ENCODE measurements at places on chromosomes 16 and 17. TPM values are rescaled to one million over a fixed set of nuclear protein-coding genes. Genes with fewer than 3 reads are reported as not detected.

DNA sequence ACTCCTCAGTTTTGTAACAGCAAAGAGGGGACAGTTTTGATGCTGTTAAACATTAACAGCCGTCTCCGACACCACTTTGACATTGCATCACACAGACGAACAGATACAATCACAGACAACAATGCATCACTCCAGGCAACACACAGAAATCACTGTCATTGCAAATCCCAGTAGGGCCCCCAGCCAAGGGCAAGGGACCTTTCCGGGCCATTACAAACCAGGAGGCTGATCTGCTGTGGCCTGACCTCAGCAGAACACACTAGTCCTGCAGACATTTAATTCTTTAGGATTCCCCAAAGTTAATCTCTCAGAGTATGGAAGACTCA is 136.2 kb upstream of the RCVRN start:
- DNase-seq, result no peak

- DNase-seq, result no peak
Measured at GRCh38 chr16:3655396-3656159, 1.1 kb downstream of the DNASE1 start.

Gene SHISA9
- total RNA-seq, result 0.89 TPM

Gene HS3ST3B1
- total RNA-seq, result 4.0 TPM

DNA sequence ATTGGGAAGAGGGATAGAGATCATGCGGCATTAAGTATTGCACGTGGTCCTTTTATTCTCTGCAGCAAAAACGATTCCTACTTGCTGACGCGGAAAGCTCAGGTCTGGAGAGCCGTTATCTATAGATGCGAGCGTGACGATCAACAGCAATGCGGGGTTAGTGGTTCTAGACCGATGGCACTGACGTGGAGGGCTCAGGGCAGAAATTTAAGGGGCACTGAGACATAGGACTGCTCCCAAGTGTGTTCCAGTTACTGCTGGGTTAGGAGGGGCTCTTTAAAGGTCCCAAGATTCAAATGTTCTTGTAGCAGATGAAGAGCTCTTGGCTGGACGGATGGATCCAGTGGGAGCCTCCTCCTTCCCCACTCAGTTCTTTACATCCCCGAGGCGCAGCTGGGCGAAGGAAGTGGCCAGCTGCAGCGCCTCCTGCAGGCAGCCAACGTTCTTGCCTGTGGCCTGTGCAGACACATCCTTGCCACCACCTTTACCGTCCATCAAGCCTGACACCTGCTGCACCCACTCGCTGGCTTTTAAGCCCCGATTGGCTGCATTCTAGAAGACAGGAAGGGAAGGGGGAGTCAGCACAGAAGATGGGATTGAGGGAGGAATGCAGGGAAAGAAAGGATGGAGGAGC is 732 bp upstream of the EXOSC6 start:
- no peak for DNase-seq

DNA sequence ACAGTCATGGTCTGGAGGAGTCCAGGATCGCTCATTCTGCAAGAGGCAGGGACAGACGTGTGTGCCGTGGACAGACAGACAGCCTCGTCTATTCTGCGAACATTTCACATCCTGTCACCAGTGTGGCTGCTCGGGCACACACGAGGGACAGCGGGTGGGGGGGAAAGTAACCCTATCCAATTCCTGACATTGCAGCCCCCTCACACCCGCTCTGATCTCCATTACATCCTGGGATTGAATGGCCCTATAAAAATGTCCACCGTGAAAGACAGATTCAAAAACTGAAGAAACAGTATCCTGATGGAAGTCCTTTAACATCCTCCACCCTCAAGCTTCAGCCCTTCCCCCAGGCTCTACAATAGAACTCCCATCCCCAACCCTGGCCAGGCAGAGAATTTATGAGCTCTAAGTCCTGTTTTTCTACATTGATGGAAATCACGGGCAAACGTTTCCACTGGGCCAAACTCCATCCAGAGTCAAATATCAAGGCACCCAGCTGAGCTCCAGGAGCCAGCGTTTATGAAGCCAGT is 39.4 kb downstream of the HS3ST3A1 start:
- no peak for DNase-seq

GRCh38 chr17:50866950-50867362 is 802 bp upstream of the TOB1 start:
- peak; percentile 70 for DNase-seq

DNA sequence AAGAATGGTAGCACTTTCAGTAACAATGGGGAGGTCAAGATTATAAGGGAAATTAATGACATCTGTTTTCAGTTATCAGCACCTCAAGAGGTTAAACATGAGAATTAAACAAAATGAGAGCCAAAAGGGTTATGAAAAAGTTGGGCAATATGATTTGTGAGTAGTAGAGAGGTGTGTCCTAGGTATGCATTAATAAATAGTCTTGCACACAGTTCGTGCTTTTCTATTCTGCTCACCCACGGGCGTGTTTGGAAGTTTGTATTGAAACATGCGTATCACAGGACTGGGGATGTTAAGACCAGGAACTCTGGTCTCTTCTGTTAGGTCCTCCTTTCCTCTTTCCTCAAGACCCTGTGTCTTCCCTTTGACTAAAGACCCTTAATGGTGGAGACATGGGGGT is 6.0 kb downstream of the BPTF start:
- no peak for DNase-seq

- DNase-seq, result no peak
Measured at GRCh38 chr17:59839651-59840328, 53.0 kb downstream of the TUBD1 start.

Gene HNF1B
- total RNA-seq, result 142 TPM

DNA sequence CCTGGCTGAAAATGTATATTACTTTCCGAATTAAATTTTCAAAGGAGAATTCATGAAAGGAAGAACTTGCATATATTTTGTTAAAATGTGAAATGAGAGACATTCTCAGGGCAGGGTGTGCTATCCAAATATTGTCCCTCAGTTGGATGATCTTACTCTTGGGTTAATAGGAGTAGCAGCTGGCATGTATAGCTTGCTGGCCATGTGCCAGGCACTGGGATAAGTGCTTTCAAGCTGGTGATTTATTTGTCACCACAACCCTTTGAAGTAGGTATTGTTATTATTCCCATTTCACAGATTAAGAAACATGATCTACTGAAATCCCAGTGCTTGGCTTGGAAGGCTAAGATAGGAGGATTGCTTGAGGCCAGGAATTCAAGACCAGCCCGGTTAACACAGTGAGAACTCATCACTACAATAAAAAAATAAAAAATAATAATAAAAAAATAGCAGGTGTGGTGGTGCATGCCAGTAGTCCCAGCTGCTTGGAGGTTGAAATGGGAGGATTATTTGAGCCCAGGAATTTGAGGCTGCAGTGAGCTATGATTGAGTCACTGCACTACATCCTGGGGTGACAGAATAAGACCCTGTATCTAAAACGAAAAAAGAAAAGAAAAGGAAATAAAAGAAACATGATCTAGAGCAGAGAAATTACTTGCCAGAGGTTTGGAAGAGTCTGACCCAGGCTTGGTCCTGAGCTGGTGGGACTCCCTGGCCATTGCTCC is 11.6 kb upstream of the MPHOSPH6 start:
- DNase-seq, result no peak

DNA sequence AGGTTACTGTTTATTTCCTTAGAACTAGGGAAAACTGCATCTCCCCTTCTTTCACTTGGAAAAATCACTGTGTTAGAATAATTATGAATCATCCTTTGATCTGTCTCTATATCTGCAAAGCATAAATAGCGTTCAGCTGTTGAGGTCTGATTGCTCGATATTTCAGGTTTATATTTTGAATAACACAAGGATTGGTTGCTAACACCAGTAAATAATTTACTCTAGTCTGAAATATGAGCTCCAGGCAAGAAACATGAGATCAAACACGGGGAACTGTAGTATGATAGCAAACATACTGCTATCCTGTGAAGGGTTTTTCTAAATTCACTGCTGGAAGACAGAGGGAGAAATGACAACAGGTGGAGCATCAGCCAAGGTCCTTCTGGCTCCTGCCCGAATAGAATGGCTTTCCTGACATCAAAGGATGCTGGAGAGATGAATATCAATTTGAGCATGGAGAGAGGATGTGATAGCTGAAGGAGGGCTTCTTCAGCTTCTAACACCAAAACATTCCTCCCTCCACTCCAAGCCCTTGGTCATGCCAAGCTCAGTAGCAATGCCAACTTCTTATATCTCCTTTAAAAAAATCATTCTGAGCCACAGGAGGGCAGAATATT is 450.3 kb downstream of the SHISA9 start:
- DNase-seq, result no peak

DNA sequence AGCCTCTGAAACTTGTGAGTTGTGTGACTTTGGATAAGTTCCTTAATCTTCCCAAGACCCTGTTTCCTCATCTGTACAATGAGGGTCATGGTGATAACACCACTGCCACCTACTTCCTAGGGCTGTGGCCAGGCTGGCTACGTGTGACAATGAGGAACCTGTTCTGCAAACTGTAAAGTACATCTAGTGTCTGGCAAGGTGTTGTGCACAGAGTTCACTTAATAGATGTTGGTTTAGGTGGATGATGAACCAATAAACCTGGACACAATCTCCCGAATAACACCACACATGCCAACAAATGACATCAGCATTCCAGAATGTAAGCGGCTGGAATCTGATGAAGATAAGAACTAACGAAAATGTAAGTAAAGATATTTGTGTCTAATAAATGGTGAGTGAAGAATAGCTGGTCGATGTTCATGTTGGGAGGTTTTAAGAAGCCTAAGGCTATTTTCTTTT is 82.3 kb downstream of the MARCHF10 start:
- no peak for DNase-seq

DNA sequence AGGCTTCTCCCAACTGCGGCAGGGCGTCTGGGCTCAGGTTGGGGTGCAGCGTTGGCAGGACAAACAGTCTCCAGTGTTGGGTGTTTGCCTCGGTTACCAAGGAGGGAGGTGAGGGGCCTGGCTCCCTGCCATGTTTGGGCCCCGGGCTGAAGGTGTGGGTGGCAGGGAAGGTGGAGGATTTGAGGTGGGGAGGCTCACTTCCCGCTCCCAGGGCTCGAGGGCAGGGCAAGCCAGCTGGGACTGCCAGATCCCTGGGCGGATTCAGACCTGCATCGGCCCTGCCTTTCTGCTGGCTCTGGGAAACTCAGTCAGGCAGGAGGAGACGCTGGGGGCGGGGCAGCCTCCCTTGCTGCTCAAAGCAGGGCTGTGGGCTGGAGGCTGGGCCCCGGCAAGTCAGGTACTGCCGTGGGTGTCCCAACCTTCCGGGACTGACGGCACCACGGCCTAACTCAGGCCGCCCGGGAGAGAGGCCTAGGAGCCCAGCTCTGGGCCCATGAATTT is 31.3 kb upstream of the KRT17 start:
- peak; percentile 76 for DNase-seq

Gene SCGB1C2
- not detected for total RNA-seq

GRCh38 chr16:87392821-87393679 is 914 bp downstream of the MAP1LC3B start:
- peak; percentile 34 for DNase-seq

Gene MYH2
- 2.4 TPM for total RNA-seq

DNA sequence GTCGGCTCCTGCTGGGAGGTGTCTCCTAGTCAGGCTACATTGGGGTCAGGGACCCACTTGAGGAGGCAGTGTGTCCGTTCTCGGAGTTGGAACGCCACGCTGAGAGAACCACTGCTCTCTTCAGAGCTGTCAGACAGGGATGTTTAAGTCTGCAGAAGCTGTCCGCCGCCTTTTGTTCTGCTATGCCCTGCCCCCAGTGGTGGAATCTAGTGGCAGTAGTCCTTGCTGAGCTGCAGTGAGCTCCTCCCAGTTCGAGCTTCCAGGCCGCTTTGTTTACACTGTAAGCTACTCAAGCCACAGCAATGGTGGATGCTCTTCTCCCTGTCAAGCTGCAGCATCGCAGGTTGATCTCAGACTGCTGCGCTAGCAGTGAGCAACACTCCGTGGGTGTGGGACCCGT is 36.0 kb downstream of the ITFG1 start:
- DNase-seq, result no peak

All from mucosa of gallbladder (tissue), 1 donor.